ENCODE measurements at places on chromosomes 3 and 15. TPM values are rescaled to one million over a fixed set of nuclear protein-coding genes. Genes with fewer than 3 reads are reported as not detected.

The UACA gene
- total RNA-seq, result 34.4 TPM

The MAGI1 gene
- 77.9 TPM for total RNA-seq

The CHRD gene
- total RNA-seq, result 0.63 TPM

The MST1R gene
- total RNA-seq, result 4.8 TPM

The SI gene
- total RNA-seq, result not detected

The STRA6 gene
- total RNA-seq, result 7.6 TPM

The SLCO2A1 gene
- total RNA-seq, result 1.1 TPM

The LMOD3 gene
- total RNA-seq, result not detected

The CD80 gene
- not detected for total RNA-seq

The SLC9A9 gene
- 1.1 TPM for total RNA-seq

DNA sequence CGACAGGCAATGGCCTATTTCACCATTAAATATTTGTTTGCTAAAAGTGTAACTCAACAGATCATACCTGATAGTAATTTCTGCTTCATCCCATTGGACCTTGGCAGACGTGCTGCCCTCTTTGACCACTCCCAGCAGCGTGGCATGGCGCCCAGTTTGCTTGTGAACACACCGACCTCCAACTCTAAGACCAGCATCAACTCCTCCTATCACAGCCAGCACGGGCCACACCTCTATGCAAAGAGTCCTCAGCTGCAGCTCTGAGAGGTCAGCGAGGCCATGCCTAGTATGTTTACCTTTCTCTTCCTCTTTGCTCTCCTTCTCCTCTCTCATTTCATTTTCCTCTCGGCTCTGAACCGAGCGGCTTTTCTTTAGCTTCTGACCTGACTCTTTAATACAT, 80.6 kb downstream of the FBXL22 start:
- H3K36me3 ChIP-seq, result peaks cover 17% of the 10 kb centered on the region
- no peak overlapping the region for H3K4me3 ChIP-seq
- no peak for DNase-seq

- no peak for DNase-seq
- no peak overlapping the region for H3K27ac ChIP-seq
- H3K27me3 ChIP-seq, result no peaks in the 10 kb centered on the region
- no peak overlapping the region for H3K4me3 ChIP-seq
- no peaks in the 10 kb centered on the region for H3K4me1 ChIP-seq
Observed at GRCh38 chr3:36461597-36461996, 81.3 kb downstream of the STAC start.

DNA sequence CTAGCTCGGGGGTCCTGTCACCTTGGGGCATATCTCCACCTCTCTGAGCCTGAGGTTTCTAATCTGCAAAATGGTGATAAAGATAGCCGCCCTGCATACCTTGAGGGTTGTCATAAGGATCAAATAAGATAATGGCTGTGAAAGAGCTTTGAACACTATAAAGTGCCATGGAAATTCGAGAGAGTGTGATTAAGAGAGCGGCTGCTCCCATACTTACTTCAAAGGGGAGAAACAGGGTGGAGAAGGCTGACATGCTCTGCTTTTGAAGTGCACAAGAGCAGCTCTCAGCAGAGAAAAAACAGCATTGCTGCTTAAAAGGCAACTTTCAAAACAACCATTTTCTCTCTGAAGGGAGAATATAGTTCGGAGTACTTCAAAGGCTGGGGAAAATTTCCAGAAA, 529.2 kb downstream of the EPHB1 start:
- no peak overlapping the region for H3K27ac ChIP-seq
- H3K4me3 ChIP-seq, result no peak overlapping the region
- no peaks in the 10 kb centered on the region for H3K4me1 ChIP-seq
- H3K27me3 ChIP-seq, result no peaks in the 10 kb centered on the region
- no peak for DNase-seq

DNA sequence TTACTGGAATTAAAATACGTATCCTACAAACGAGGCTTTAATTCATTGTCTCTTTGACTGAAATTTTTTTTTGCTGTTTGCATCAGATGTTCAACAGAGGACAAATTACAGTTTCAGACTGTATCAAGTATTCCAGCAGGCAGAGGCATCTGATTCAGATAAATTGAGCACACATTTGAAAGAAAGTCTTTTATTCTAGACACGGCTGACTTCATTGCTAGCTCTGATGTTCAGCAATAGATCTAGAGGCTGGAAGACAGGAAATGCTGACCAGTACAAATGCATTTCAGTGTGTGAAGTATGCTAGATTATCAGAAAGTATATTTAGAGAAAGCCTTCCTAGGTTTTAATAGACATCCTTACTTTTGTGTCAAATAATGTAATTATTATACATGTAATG, 472.2 kb downstream of the NLGN1 start:
- no peaks in the 10 kb centered on the region for H3K27me3 ChIP-seq
- H3K4me1 ChIP-seq, result peaks cover 4% of the 10 kb centered on the region
- H3K4me3 ChIP-seq, result no peak overlapping the region
- no peak overlapping the region for H3K27ac ChIP-seq
- no peak for DNase-seq

DNA sequence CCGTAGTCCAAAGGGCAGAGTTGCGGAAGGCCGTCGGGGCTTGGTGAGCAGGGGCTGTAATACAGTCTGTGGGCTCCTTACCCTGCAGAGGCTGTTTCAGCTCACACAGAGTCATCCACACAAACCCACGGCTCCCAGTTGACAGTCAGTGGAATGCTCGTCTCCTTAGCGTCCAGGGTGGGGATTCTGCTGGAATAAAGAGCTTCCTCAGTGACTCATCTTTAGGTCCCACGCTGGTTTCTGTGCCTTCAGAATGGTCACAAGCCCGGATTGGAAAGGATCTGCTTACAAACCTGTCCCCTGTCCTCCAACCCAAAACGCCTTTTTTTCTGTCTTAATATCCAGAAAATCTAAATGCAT, 201.3 kb upstream of the TPM1 start:
- DNase-seq, result no peak
- no peaks in the 10 kb centered on the region for H3K36me3 ChIP-seq
- H3K4me3 ChIP-seq, result no peak overlapping the region
- H3K27me3 ChIP-seq, result no peaks in the 10 kb centered on the region
- H3K27ac ChIP-seq, result no peak overlapping the region

DNA sequence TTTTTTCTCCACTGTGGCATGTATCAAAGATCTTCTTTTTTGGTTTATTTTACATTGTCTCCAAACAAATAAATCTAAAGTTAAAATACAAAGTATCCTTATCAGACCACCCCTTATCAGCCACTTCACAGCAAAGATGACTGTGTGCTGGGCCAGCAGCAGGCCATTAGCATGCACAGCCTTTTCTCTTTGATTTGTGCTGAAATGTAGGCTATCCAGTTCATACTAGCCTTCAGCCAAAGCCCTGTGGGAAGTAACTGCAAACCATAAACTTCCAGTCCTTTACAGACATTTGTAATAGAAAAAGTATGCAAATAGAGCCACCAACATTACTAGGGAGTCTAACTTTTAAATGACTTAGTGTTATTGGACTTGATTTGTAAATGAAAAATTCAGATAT, 816.3 kb downstream of the FHIT start:
- no peaks in the 10 kb centered on the region for H3K36me3 ChIP-seq
- no peaks in the 10 kb centered on the region for H3K27me3 ChIP-seq
- DNase-seq, result no peak
- H3K27ac ChIP-seq, result no peak overlapping the region
- no peak overlapping the region for H3K4me3 ChIP-seq

DNA sequence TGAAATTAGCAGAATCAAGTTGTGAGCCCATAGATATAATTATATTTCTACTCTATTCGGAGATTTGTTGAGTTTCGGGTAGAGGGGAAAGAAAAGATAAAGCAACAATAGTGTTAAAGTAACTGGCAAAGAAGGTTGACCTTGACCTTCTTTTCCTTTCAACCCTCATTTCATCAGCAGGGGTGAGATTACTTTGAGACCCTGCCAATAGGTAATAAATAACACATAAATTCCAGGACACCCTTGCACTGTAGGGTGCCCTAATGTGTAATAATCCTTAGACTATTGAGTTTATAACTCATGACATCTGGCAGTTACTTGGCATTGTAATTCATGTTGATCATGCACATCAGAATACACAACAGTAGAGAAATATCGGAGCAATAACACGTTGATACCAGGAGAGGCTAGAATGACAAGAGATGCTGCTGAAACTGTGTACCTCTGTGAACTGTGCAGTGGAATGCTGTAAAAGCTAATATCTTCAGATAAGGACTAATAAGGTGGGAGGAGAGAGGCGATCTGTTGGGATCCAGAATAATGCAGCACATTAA, 426.7 kb downstream of the ROBO2 start:
- no peak overlapping the region for H3K4me3 ChIP-seq
- no peaks in the 10 kb centered on the region for H3K4me1 ChIP-seq
- H3K27ac ChIP-seq, result no peak overlapping the region
- no peaks in the 10 kb centered on the region for H3K27me3 ChIP-seq

DNA sequence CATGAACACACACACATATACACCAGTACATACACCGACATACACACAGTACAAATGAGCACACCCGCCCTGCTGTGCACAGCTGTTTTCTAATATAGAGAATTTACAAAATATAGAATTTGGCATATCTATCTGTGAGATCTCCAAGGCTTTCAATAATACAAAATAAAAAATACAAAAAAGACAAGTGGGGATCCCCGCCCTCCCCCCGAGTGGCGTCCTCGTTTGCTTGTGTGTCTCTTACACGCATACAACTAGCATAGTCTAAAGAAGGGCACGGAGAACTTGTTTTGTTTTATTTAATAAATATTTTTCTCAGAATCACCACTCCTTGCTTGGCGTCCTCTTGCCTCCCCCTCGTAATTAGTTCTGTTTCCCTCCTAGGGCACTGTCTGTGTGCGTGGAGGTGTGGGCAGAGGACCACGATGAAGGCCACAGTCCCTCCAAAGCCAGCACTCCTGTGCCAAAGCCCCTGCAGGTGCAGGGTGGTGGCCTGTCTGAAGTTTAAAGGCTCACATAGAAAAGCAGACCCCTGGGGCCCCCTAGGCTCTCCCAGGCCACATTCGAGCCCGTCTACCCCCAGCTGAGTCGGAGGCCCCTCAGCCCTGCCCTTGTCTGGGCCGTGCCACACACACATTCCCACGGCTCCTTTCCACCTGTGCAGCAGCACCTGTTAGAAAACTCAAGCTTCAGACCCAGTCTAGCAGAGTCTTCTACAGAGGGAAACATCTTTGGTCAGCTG, 82.1 kb downstream of the SEC22A start:
- no peak overlapping the region for H3K27ac ChIP-seq
- peaks cover 2% of the 10 kb centered on the region for H3K36me3 ChIP-seq
- no peak overlapping the region for H3K4me3 ChIP-seq
- H3K4me1 ChIP-seq, result no peaks in the 10 kb centered on the region
- no peaks in the 10 kb centered on the region for H3K27me3 ChIP-seq
- DNase-seq, result no peak

- DNase-seq, result no peak
- no peak overlapping the region for H3K27ac ChIP-seq
- no peak overlapping the region for H3K4me3 ChIP-seq
Observed at GRCh38 chr3:32712506-32713055, 27.6 kb downstream of the CNOT10 start.

- DNase-seq, result no peak
- no peak overlapping the region for H3K4me3 ChIP-seq
- peaks cover 20% of the 10 kb centered on the region for H3K36me3 ChIP-seq
- H3K27me3 ChIP-seq, result no peaks in the 10 kb centered on the region
Observed at GRCh38 chr3:31636694-31637442, 104.1 kb downstream of the STT3B start.

DNA sequence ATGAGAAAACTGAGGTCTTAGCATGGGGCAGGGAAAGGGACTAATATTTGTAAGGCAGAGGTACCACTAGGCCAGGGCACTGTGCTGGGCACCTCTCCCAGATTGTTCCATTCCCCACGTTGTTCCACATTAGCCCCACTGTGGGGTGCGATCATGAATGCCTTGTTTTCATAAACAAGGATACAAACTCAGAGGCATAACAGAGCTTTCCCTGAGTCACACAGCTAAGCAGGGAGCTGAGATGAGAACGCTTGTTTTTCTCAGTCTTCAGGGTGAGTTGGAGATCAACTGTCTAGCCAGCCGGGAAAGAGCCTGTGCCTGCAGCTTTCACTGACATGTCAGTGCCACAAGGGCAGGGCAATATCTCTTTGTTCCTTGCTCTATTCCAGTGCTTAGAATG, 47.9 kb upstream of the ITGA11 start:
- H3K27ac ChIP-seq, result no peak overlapping the region
- no peaks in the 10 kb centered on the region for H3K4me1 ChIP-seq
- no peak for DNase-seq
- H3K4me3 ChIP-seq, result no peak overlapping the region
- H3K27me3 ChIP-seq, result no peaks in the 10 kb centered on the region

DNA sequence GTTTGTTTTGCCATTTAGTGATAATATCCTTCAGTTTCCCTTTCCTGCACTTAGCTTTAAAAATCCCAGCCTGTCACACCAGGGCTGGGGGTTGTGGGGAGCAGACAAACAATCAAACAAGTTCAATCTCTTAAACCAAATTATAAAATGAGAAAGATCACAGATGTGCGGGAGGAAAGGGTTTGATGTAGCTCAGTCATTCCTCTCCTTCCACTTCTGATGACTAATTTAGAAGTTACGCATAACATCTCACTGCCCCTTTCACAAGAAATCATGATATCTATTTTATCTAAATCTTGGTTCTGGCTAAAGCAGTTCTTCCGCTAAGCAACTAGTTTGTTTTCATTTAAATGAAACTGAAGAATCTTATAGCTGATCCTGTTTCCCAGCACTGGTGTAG, 34.1 kb upstream of the ATG7 start:
- no peaks in the 10 kb centered on the region for H3K4me1 ChIP-seq
- H3K27ac ChIP-seq, result no peak overlapping the region
- no peaks in the 10 kb centered on the region for H3K36me3 ChIP-seq
- no peak overlapping the region for H3K4me3 ChIP-seq
- DNase-seq, result no peak
- no peaks in the 10 kb centered on the region for H3K27me3 ChIP-seq

DNA sequence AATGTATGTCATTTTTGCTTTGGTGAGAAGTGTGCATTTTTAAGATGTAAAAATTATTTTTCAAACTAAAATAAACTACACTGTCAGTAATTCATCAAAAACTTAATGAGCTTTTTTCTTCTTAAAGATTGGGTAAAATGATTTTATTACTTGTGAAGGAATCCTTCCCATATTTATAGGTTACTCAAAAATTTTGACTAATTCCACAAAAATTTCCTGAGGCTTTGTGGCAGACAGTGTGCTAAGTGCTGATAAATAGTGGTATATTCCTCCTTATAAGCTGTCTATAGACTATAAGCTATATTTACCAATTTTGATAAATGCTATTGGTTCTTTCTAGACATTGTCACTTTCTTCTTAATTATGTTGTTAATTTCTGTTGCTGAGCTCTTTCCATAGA, 284.5 kb upstream of the SEMA6D start:
- no peaks in the 10 kb centered on the region for H3K4me1 ChIP-seq
- DNase-seq, result no peak
- H3K4me3 ChIP-seq, result no peak overlapping the region
- no peaks in the 10 kb centered on the region for H3K36me3 ChIP-seq
- no peak overlapping the region for H3K27ac ChIP-seq

GRCh38 chr3:138172625-138173024, 2.1 kb downstream of the DBR1 start:
- no peak overlapping the region for H3K27ac ChIP-seq
- no peak for DNase-seq
- no peaks in the 10 kb centered on the region for H3K27me3 ChIP-seq
- H3K4me3 ChIP-seq, result no peak overlapping the region
- no peaks in the 10 kb centered on the region for H3K4me1 ChIP-seq
